Suppressor macrophage treated with lipopolysaccharide for 4 hours (primary cell): ENCODE measurements at places on chromosomes 2 and 18.
A peak's percentile ranks its signal among the peaks of the same experiment; 100 is the strongest.

DNA sequence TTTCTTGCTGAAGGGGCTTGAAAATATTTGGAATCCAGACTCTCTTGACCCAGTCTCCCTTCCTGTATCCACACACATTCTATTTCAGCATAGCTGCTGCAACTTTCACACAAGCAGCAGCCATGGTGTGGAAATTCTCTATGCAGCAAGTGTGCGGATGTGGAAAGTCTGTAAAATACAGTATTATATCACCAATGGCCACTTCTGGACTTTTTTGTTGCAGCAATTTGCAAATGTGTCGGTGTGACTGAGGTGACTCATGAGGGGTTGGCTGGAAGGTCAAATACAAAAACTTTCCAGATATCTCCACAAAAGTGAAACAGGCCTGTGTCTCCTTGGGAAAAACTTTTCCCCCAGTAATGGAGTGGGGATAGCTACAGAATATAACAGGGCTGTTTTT, 299.3 kb upstream of the GYPC start:
- peak; percentile 60 for DNase-seq

GRCh38 chr2:75787532-75788132, 76.9 kb upstream of the GCFC2 start:
- peak; percentile 15 for DNase-seq

DNA sequence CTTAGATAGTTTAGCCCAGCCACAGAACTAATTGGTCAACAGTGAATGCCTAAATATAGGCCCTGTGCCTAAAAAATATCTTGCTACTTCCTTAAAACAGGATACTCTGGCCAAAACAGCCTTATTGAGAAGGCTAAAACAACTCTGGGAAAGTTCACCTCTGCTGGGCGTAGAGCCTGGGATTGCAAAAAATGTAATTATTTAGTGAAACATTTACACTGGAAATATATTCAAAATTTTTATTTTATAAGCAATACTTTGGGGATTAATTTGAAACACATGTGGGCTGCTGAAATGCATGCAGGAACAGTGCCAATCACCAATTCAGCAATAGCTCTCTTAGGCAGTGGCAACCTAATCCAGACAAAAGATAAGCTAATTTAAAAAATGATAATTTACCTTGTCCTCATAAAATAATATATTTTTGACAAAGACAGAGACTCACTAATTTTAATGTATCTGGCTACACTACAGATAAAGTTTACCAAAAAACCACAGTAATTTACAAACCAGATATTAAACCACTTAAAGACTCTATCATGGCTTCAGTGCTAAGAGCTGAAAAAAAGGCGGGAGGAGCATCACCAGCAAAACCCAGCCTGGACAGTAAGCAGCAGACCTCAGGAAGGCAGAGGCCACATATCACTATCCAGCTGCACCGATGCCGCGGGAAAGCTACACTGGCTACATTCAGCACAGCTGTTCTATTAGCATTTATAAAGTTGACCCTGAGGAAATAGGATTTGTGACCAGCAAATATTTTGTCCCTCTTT, 18.5 kb downstream of the TRAK2 start:
- DNase-seq, result peak; percentile 6

- DNase-seq, result no peak
These were observed 639 bp downstream of the MRO start for GRCh38 chr18:50819027-50819727.

DNA sequence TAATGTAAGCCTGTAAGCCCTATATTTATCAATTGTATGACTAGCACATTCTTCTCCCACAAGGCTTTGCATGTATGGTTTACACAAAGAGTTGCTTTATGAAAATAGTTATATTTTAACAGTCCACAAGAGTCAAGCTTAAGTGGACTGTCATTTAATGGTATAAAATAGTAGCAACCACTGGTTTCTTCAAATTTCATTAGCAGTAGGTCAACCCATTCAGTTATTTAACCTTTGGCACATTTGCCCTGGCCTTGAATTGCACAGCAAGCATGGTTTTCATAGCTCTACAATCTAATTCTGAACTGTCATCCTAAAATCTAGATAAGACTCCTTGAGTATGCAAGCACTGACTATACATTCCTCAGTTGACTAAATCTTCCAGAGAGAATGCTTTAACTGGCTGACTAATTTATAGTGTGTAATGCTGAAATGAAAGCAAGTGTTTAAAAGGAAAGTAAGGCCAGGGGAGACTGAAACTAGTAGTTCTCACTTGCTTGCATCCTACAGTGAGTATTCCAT, 1.8 kb downstream of the DPP4 start:
- DNase-seq, result peak; percentile 59

DNA sequence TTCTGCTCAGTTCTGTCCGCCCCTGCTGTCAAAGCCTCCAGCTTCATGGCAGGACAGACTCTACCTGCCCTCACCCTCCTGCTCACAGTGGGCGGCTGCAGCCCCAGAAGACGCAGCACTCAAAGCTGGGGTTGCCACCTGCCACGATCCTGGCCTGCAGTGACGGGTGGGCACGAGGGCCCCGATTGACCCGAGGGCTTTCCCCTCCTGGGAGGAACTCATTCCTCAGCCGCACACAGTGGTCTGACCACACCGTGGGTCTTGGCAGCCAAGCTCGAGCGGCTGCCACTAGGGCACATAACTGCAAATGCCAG, 47.1 kb downstream of the HS6ST1 start:
- no peak for DNase-seq

DNA sequence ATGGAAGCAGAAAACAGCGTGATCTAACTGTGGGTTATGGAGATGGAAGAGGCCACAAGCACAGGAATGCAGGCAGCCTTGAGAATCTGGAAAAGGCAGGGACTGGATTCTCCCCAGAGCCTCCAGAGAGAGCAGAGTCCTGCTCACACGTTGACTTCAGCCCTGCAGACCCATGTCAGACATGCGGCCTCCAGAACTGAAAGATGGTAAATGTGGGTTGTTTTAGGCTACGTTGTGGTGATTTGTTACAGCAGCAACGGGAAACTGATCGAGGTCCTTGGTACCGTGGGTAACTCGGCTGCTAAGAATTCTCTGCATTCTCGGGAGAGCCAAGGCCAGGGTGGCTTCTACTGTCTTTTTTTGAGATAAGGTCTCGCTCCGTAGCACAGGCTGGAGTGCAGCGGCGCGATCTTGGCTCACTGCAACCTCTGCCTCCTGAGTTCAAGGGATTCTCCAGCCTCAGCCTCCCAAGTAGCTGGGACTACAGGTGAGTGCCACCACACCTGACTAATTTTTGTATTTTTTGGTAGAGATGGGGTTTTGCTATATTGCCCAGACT, 97.1 kb downstream of the ACKR3 start:
- DNase-seq, result no peak

DNA sequence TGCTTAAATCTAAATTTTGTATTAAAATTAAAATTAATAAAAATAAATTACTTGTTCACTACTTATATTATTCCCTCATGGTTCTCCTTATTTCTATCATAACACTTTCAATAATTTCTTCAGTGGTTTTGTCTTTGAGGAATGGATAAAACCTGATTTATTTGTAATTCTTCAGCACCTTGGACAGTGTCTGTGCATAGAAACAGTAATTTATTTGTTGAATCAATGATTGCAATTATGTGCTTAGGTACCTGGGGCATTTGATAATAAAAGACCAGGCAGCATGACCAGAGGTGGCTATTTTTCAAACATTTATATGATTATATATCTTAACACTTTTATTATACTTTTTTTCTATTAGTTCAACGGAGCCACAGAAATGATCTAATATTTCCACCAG, 1062.7 kb downstream of the DSC3 start:
- no peak for DNase-seq

DNA sequence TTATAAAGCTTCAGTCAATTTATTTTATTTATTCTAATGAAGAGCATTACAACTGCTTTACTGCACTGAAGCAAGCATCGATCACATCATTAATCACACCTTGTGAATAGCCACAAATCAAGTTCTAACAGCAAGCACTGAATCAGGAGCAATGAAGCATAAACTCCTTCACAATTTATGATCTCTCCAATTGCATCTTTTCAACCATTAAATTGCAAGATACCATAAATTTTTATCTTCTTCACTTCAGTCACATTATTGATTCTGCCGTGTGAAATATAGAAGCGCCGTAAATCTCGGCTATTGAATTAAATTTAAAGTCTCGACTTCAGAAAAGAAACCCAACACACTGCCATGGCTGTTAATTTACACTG, 298.7 kb downstream of the CDCA7 start:
- no peak for DNase-seq

- no peak for DNase-seq
These were observed 125.5 kb downstream of the CDH7 start for GRCh38 chr18:65876310-65876709.

DNA sequence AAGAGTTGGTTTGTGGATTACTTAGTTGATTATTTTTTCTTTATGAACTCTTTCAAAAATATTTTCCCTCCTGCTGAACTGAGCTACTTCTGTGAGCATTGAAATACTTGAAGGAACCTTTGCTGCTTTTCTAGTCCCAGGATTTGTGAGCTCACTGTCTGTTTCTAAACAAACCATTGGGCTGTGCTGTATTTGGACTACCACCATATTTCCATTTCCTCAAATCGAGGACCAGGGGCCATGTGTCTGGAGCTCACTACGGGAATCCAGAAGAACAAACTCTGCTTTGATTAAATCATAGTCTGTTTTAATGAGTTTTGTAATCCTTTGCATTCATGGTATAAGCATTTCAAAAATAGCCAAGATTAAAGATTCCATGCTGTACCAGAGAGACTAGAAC, 1.3 kb downstream of the MRPL33 start:
- DNase-seq, result peak; percentile 42

- DNase-seq, result no peak
These were observed 95.4 kb downstream of the LAMA1 start for GRCh38 chr18:7021994-7022840.

- DNase-seq, result no peak
These were observed 611.3 kb upstream of the SYT4 start for GRCh38 chr18:43888598-43888997.

GRCh38 chr2:96024336-96025193, 10.2 kb downstream of the GPAT2 start:
- DNase-seq, result no peak

DNA sequence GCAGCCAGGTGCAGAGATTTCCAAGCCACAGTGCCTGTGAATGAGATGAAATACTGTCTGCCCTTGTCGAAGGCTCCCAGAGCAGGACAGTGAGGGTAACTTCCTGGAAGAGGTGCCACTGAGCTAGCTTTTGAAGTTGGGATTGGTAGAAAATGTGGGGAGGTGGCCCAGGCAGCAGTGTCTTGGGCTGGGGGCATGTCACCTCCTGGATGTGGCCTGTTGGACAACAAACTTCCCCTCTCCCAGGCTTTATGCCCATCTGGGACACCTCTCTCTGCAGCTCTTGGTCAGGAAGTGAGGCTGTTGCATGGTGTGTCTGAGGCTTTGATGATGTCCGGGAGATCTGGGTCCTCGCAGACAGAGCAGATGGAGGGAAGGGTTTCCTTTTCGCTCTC, 151.4 kb downstream of the DYSF start:
- DNase-seq, result no peak

GRCh38 chr2:15957881-15958713, 17.7 kb downstream of the MYCN start:
- DNase-seq, result no peak

DNA sequence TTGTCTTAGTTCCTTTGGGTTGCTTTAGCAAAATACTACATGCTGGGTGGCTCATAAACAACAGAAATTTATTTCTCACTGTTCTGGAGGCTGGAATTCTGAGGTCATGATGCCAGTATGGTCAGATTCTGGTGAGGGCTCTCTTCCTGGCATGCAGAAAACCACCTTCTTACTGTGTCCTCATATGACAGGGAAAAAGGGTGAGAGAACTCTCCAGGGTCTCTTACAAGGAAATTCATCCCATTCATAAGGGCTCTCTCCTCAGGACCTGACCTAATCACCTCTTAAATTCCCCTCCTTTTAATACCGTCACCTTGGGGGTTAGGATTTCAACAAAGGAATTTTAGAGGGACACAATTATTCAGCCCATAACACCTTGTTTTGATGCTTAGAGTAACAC, 243.1 kb upstream of the TNP1 start:
- DNase-seq, result no peak

GRCh38 chr2:50953021-50953420, 78.9 kb downstream of the NRXN1 start:
- DNase-seq, result no peak

GRCh38 chr2:216477283-216478035, 21.2 kb upstream of the RPL37A start:
- DNase-seq, result peak; percentile 85

- no peak for DNase-seq
These were observed 144.1 kb downstream of the CDC42EP3 start for GRCh38 chr2:37527361-37527760.

- DNase-seq, result no peak
These were observed 136.5 kb upstream of the SOX11 start for GRCh38 chr2:5555636-5556035.

DNA sequence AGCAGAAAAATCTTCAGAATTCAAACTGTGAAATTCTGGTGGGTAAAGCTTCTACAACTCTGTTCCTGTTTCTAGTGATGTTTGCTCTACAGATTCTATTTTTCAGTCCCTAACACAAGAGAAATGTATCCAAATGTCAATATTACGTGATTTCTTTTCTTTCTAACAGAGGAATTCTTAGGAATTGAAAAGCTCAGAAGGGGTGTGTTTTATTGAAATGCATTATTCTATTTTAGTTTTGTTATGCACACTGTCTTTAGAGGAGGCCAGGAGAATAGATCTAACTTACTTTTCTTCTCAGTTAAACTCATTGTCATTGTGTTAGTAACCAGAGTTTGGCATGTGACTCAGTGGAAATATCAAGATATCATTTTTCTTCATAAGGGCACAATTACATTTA, 62.4 kb downstream of the MTX2 start:
- no peak for DNase-seq

GRCh38 chr2:199707593-199708185, 143.3 kb downstream of the FTCDNL1 start:
- no peak for DNase-seq

DNA sequence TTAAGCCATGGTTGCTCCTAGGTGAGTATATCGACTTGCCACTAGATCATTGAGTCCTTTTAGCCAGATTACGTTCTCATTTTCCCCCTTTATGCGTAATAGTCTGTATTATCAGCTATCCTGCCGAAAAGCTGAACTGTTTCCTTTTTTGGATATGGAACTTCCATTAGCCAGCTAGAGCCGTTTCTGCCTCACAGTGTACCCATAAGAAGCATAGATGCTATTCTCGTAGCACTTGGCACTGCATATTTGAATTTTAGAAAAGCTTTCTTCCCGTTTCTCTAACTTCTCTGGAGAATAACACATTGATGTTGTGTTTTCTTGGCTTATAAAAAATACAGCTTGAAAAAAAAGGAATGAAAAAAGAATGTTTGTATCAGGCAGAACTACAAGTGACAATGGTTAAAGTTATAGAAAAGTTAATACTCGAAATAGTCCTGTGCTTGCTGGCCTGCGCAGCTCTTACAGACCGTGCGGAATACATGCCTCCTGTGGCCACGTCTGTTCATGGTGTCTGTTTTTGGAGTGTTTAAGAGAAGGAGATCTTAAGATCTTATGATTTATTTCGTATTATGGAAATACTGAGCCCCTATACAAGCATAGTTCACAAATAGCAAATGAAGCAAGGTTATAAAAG, 710 bp downstream of the DUSP19 start:
- DNase-seq, result peak; percentile 22
